ENCODE measurements at places on chromosomes 1 and 21. TPM values are rescaled to one million over a fixed set of nuclear protein-coding genes. Genes with fewer than 3 reads are reported as not detected.

ADAMTS4 gene
- 13.6 TPM for total RNA-seq

RAD54L gene
- total RNA-seq: 18.9 TPM

CDK18 gene
- total RNA-seq: 0.32 TPM

GCSAML gene
- total RNA-seq: not detected

MT1HL1 gene
- not detected for total RNA-seq

CYP4Z1 gene
- not detected for total RNA-seq

MYCL gene
- total RNA-seq: 2.1 TPM

UTS2 gene
- not detected for total RNA-seq

LCK gene
- total RNA-seq: not detected

SPATA17 gene
- total RNA-seq: not detected

CYP4A22 gene
- total RNA-seq: not detected

TAS1R3 gene
- 0.37 TPM for total RNA-seq

RPTN gene
- not detected for total RNA-seq

LRRC38 gene
- total RNA-seq: not detected

PPIAL4G gene
- not detected for total RNA-seq

CD52 gene
- not detected for total RNA-seq

U2AF1 gene
- total RNA-seq: 49.5 TPM

EXO1 gene
- 19.8 TPM for total RNA-seq

CXADR gene
- total RNA-seq: 12.2 TPM

FMN2 gene
- not detected for total RNA-seq

NOS1AP gene
- 5.4 TPM for total RNA-seq

WDR64 gene
- total RNA-seq: not detected

ACTN2 gene
- 0.28 TPM for total RNA-seq

RABIF gene
- total RNA-seq: 15.8 TPM

DCDC2B gene
- not detected for total RNA-seq

SPATA21 gene
- not detected for total RNA-seq

KRTAP26-1 gene
- not detected for total RNA-seq

P3H1 gene
- total RNA-seq: 146 TPM

ADAM30 gene
- total RNA-seq: not detected

OR2G6 gene
- not detected for total RNA-seq

REN gene
- total RNA-seq: not detected

TNNT2 gene
- total RNA-seq: not detected

LRRC3 gene
- 4.2 TPM for total RNA-seq

AUNIP gene
- 4.8 TPM for total RNA-seq

CHRM3 gene
- not detected for total RNA-seq
